Amygdala (tissue), 56 donors: ENCODE measurements at places on chromosomes 5 and 9.

DNA sequence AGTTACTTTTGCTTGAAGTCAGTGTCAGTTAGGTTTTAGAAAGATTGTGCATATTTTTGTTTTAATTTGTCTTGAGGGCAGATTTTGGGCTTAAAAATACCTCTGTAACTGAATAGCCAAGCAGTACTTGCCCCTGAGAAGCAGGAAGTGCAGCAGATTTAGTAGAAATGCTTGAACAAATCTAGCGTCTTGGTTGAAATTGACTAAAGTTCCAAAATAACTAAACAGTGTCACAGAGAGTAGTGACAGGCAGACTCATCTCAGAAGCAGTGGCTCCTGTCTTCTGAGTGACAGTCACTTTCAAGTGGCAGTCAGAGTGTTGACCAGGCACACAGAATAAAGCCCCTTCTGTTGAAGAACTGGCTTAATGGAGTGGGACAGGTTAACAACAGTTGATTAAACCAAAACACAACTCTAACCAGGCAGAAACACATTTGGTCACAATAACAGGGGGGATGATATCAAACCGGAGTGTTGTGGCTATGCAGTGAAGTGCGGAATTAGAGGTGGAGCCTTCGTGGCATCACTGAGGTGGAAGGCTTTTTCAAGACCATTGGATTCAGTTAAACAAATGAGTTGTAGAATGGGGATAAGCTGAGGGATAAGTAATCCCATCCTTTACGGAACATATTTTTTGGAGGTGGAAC is 29.1 kb downstream of the TRIO start:
- DNase-seq: no peak

DNA sequence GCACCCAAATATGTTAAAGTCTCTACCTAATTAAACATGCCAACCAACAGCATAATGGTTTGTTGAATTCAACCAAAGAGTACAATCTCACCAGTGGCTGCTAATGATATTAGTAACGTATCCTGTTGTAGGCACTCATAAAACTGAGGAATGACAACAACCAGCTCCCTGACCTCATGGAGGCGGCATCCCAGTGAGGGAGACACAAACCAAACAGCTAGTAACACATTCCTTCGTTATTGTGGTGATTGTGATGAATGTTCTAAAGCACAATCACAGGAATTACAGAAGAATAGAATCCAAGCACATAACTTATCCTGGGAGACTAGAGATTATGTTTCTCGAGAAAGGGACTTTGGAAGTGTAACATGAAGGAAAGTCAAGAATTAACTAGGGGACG is 224.6 kb downstream of the CTNND2 start:
- no peak for DNase-seq

- DNase-seq: no peak
These were observed 415.7 kb downstream of the PLK2 start for GRCh38 chr5:58044166-58044565.

DNA sequence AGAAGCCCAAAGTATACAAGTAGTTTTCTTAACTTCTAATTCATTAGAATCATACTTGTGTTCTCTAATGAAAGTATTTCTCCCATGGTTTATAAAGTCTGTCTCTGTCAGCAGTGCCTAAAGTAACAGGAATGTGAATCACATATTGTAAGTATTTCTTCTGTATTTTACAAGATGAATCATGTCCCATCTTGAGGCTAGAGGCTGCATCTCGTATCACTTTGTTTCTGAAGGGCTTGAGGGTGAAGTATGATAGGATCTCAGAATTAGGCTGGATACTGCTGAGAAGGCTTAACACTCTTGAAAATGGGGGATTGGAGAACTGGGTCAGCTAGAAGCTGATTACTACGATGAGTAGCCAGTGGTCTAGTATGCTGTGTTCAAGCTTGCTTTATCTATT is 242.2 kb upstream of the ACTBL2 start:
- no peak for DNase-seq

- no peak for DNase-seq
These were observed 10.7 kb upstream of the SLC2A8 start for GRCh38 chr9:127386249-127386648.
